ENCODE measurements at places on chromosomes 6 and 20.

GRCh38 chr6:3516092-3516491, 59.2 kb upstream of the SLC22A23 start:
- DNase-seq = no peak

GRCh38 chr6:67433124-67433523, 1202.0 kb upstream of the ADGRB3 start:
- DNase-seq = no peak

DNA sequence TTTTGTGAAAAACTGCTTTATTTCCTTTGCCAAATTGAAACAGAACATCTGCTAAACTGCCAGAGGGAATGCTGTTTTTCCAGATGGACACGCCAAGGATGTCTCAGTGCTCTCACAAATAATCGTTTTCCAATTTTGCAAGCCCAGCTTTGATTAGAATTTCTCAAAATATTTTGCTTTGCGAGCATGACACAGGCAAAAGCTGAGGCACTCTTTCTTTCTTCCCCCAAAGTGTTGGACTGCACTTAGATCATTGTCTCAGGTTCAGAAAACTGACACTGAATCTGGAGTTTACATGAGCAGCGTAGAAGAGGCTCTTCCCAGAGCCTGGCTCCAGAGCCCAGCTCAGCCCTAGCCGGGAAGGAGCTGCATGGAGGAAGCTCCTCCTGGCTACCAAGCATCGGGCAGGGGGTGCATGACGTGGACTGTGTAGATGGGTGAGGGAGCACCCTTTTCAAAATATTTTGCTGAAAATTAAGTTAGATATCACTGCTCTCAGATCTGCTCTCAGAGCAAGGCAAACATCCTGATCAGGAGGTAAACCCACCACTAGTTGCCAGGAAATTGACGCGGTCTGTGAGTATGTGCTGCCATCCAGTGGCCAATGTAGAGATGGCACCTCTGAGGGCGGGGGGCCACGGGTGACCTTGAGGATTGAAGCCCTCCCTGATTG, 107.5 kb downstream of the SLC22A3 start:
- no peak for DNase-seq

DNA sequence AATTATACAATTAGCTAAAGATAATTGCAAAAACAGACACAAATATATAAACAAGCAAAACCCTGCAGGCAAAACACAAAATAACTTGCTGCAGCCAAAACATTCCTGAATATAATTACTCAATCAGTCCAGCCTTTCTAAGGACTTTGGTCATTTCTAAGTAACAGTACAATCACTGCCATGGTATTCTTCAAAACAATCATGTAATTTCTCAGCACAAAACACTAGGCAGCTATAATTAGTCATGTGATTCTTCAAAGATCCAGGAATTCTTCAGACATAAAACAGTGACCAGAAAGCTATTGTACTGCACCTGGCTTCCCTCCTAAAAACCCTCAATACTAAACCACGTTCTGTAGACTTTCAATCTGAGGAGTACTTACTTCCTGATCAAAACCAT, 881.1 kb downstream of the EPHA7 start:
- DNase-seq = no peak

DNA sequence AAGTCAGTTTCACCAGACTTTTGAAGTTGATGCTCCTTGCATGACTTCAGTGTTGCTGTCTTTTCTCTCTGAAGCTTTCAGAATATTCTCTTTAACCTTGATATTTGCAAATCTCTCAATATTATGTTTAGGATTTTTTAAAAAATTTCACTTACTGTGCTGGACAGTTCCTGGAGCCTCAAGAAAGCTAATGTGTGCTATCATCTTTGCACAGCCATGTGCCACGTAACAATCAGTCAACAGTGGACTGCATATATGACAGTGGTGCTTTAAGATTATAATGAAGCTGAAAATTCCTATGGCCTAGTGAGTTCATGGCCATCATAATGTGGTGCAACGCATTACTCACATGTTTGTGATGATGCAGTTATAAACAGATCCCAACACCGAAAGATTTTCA, 59.1 kb upstream of the OGFRL1 start:
- DNase-seq = no peak

DNA sequence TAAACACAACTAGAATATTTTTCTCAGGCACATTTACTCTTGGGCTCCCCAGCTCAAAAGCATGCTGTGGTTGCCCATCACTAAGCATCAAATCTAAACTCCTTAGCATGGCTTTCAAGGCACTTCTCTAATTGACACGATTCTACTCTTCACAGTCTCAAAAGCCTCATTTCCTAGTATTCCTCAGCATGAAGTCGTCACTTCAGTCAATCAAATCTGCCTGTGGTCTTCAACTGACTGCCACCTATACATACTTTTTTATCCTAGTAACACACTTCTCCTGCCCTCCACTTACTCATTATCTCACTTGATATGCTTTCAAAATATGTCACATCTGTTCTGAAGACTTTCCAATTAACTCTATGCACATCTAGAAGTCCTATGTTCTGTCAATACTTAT, 110.3 kb downstream of the TBC1D32 start:
- DNase-seq = no peak

GRCh38 chr20:11401988-11402387, 515.7 kb upstream of the BTBD3 start:
- no peak for DNase-seq

DNA sequence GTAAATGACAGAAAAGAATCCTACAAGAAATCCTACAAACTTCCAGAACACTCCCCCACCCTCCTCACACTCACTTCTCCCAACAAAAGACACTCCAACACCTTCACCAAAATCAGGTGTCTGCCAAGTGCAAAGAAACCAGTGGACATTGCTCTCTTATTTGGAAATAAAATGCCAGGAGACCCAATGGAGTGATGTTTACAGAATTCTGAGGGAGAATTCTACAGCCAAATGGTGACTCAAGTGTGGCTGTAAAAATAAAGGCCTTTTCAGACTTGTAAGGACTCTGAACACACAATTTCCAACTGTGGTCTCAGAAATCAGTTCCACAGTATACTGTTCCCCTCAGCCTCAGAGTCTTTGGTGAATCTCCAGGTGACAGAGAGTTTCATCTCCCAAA, 109.6 kb upstream of the CARMIL1 start:
- DNase-seq = no peak

- DNase-seq = no peak
These were observed 15.3 kb downstream of the TJAP1 start for GRCh38 chr6:43492673-43493072.

DNA sequence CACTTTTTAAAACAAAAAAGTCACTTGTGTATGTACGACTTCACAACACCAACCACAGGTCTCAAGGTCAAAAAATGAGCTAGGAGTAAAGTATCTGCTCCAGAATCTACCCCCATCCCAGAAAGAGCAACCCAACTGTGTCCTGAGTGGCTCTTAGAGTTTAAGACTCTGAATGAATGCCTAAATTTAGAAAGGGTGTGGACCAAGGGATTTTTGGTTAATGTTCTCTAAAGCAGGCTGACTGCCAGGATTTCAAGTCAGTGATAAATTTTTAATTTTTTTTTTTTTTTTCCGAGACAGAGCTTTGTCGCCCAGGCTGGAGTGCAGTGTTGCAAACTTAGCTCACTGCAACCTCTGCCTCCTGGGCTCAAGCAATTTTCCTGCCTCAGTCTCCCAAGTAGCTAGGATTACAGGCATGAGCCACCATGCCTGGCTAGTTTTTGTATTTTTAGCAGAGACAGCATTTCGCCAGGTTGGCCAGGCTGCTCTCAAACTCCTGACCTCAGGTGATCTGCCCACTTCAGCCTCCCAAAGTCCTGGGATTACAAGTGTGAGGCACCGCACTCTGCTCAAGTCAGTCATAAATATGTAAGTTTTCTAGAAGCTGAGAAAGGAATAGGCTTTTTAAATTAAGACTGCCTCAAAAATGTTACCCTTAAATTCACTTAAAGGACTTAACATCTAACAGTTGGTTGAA, 20.2 kb downstream of the STAU1 start:
- DNase-seq = no peak

- DNase-seq = no peak
These were observed 88.4 kb upstream of the PLEKHG1 start for GRCh38 chr6:150511313-150511712.

Measured in AG09309 (cell line).